ENCODE measurements at places on chromosomes 2 and 18.

DNA sequence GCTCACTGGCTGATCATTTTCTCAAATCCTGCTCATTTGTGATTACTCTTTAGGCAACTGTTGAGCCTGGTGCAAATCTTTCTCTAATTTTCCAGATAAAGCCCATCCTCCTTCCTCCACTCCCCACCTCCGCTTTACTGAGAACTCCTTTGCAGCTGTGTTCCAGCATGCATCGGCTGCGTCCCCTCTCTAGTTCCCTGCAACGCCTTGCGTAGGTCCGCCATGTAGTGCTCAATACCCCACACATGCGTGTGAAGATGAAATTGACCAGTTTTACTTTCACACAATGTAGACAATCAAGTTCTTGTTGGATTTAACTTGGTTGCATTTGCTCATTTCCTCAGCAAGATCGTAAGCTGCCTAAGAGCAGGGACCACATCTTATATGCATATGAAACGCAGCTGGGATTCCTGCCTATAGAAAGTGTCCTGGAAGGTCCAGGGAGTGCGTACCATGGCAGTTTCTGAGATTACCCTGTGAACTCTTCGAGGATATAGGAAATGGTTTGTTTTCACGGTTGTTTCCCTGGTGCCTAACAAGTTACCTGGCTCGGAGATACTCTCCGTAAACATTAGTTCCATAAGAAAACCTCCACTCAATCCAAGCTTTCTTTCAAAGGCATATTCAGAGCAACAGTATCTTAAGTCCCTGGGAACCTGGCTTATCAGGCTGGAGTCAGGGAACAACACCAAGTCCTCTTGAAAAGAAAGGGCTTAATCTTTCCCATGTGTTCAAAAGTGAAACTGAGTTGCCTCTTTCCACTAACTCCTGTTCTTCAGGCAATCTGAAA, 766.4 kb upstream of the ID2 start:
- no peak for DNase-seq

DNA sequence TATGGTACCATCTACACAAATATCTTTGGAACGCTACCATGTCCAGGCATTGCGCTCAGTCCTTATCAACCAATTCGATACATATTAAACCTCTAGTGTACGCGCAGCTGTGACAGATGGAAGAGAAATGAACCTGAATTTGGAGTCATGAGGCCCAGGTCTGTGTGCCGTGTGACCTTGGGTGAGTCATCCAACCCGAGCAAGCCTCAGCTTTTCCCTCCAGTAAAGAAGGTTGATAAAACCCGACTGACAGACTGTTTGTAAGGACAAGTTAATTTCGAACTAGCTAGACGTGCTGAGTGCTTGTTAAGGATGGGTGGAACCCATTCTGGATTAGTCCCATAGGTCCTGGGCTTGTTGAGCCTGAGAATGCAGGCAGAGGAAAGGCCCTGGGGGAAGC, 28.2 kb downstream of the GREB1 start:
- no peak for DNase-seq

DNA sequence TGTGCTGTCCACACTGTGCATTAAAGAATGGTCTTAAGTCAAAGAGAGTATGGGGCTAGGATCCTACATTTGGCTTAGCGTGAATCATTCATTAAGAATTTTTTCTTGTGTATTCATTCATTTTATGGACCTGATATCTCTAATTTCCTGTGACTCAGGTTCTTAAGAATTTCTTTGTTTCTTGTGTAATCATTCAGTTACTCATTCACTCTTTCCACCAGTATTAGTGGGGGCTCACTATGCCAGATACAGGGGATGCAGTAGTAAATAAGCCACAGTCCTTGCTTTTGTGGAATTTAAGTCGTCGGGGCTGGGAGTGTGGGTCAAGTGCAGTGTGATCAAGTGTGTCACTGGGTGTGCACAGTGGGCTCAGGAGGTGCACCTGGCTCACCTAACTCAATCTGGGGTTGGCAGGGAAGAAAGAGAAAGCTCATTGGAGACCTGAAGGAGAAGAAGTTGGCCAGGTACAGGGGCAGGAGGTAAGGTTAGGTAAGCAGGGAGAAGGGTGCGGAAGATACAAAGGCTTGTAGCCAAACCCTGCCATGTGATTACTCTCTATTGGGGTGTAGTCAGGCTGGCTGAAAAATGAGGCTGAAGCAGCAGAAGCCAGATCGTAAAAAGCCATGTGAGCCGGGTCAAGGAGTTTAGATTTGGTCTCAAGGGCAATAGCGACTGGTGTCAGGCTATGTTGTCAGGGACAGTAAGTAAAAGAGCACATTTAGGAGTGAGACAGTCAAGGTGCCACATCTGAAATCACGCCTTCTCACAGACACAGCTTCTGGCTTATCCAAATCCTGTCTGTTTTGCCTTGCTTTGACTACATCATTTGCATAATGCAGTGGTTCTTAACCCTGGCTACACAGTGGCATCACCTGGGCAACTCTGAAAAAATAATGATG, 67.2 kb downstream of the KCTD1 start:
- DNase-seq = peak; percentile 12

DNA sequence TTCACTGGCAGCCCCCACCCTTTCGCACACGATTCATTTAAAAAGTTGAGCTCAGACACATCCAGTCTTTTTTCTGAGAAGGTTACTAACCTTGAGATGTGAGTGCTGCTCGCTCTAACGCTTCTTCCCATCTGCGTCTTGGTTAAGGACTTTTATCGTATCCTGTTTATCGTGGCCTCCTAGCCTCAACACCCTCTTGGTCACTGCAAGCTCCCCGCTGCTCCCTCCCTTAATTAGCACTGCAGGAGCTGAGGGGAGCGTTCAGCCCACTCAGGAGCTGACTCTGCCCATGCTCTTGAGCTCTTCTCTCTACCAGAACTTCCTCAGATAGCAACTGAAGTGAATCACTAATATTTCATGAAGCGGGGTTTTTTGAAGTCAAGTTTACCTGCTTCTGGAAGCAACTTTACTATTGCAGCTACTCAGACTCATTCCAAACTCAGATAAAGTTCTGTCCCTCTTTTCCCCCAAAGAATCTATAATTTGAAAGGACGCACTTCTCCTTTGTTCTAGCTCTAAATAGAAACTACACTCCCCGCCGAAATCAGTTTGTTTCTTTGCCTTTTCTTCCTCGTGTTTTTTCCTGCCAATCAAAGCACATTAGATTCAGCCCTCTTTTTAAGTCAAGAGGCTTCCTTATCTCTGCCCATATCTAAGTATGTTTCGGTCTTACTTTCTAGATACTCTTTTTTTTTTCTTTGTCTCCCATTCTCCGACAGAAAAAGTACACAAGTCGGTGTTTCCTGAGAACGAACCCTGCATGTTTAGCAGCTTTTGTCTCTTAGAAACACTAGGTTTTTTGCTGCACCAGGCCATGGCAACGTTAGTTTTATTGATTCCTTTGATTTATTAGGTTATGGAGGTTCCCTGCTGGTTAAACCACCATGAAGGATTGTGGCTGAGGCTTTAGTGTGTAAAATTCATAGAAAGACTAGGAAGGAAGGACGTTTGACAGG, 9.3 kb upstream of the CD226 start:
- no peak for DNase-seq

DNA sequence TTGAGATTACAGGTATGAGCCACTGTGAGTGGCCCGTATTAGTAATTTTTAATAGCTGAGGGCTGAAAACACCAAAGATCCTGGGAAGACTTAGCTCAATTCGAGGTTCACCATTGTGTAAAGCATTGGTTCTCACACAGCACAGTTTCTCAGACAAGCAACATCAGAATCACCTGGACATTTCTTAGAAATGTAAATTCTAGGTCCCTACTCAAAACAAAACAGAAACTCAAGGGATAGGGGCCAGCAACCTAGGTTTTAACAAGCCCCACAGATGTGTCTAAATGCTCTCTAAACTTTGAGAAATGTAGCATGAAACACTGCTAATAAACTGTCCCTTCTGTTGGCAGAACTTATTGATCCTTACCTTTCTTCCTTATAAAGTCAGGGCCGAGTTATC, 681.2 kb downstream of the RNF144A start:
- DNase-seq = no peak

GRCh38 chr18:55031164-55031563, 71.9 kb upstream of the CCDC68 start:
- DNase-seq = no peak

GRCh38 chr2:85410584-85411404, 628 bp upstream of the CAPG start:
- no peak for DNase-seq

DNA sequence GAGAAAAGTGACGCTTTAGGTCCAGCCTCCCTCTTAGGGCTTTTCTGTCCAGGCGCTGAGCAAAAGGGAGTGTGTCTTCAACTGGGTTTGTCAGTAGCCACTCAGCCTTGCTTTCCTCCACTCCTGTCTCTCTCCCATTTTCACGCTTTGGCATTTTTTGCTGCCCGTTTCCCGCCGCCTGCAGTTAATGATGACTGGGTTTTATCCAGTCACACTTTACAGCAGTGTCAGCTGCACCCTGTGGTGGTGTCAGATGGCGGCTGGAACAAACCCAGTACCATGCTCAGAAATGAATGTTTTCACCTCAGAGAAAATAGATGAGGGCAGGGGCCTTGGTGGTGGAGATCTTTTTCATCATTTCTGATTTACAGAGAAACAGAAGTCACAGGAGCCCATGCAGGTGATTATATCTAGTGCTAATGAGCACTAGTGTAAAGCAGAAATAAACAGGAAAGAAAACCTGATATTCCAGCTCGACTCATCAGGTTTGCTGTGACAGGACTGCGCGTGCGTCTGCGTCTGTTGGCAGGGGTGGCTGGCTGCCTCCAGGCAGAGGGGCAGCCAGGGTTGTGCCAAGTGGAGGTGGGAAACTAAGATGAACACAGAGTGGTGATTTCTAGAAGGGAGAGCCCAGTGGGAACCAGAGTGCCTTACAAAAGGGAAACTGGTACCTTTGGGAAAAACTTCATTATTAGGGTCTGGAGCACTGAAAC, 139.9 kb downstream of the TANC1 start:
- no peak for DNase-seq

DNA sequence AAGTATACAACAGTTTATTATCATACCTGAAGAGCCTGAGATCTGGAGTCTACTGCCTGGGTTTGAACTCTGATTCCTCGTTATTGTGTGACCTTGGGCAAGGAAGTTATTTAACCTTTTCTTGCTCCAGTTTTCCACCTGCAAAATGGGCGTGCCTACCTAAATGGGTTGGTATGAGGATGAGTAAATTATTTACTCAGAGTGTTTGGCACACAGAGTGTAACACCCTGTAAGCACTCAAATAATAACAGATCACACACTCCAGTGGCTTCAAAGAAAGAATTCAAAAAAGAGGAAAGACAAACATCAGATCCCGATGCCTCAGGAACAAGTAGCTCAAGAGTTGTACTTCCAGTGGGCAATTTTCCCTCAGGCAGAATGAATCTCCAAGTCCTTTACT, 2.4 kb downstream of the SRD5A2 start:
- no peak for DNase-seq

DNA sequence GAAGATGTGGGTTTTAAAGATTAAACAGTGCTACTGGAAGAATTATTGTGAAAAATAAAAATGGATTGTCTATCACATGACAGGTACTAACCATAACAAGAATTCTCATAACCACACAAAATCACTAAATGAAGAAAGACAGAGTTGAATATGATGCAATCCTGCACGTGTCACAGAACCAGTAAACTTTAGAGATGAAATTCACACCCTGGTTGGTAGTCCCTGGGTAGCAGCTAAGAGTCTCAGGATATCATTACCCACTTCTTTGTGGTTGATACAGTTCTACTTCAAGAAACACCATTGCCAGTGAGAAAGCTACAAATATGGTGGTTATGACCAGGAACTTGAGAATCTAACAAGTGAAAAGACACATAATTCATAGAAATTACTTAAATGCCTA, 450.2 kb downstream of the ERBB4 start:
- no peak for DNase-seq

DNA sequence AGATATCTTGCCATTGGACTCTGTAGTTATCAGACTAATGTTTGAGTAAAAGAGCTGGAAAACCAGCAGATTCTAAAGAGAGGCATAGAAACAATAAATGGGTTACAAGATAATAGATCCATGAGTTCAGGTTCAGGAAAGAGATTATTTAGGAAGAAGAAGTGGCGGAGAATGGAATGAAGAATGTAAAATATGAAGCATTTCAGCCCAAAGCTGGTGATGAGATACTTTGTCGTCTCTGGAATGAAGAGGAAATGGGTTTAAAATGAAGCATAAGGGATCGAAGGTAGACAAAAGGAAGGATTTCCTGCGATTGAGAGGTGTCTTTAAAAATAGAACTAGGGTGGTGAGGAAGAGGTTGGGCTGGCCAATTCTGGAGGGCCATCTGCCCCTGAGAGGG, 36.6 kb downstream of the BCL11A start:
- DNase-seq = no peak

DNA sequence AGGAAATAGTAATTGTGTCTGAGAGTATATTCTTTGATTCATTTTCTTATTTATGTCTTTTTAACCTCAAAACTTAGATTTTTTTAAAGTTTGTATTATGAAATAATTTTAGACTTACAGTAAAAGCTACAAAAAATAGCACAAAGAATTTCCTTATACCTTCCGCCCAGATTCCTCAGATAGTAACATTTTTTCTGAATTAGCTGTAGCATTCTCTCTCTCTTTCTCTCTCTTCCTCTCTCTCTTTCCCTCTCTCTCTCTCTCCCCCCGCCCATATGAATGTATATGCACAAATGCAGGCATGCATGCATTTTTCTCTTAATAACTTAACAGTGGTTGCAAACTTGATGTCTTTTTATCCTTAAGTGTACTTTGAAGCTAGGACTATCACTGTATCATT, 361.1 kb upstream of the NRP2 start:
- no peak for DNase-seq
